ENCODE measurements at places on chromosomes 1 and 21. TPM values are rescaled to one million over a fixed set of nuclear protein-coding genes. Genes with fewer than 3 reads are reported as not detected.

Gene KRTCAP2
- 103 TPM for polyA plus RNA-seq

Gene LCA5L
- 3.3 TPM for polyA plus RNA-seq

Gene PALMD
- 130 TPM for polyA plus RNA-seq

Gene SZRD1
- polyA plus RNA-seq, result 86.0 TPM

Gene KCNJ15
- 1.3 TPM for polyA plus RNA-seq

Gene NHLH1
- polyA plus RNA-seq, result 0.21 TPM

Gene PLA2G5
- 0.38 TPM for polyA plus RNA-seq

Gene HOOK1
- polyA plus RNA-seq, result 4.7 TPM

Gene TNFSF4
- polyA plus RNA-seq, result 1.3 TPM

Gene CELSR2
- polyA plus RNA-seq, result 6.4 TPM

Gene GBP5
- polyA plus RNA-seq, result 2.8 TPM

Gene CNTN2
- polyA plus RNA-seq, result not detected

Gene EFNA1
- polyA plus RNA-seq, result 24.7 TPM

Gene MMEL1
- 1.1 TPM for polyA plus RNA-seq

Gene IGSF3
- polyA plus RNA-seq, result 31.1 TPM

Gene SYT11
- polyA plus RNA-seq, result 14.7 TPM

Gene PMVK
- polyA plus RNA-seq, result 26.1 TPM

Gene AMY1C
- polyA plus RNA-seq, result not detected

Gene ITGB2
- polyA plus RNA-seq, result 11.7 TPM

Gene PRR9
- polyA plus RNA-seq, result not detected

Gene SLC22A15
- polyA plus RNA-seq, result 2.4 TPM

Gene FCRL6
- 0.23 TPM for polyA plus RNA-seq

Gene LAX1
- 0.11 TPM for polyA plus RNA-seq

Gene KRTAP21-2
- polyA plus RNA-seq, result not detected
